ENCODE measurements at places on chromosomes 16 and 17.
A peak's percentile ranks its signal among the peaks of the same experiment; 100 is the strongest.

- DNase-seq, result peak; percentile 51
- no peak overlapping the region for H3K4me3 ChIP-seq
- no peaks in the 10 kb centered on the region for H3K27me3 ChIP-seq
- H3K27ac ChIP-seq, result peak overlapping the region; percentile 82
- H3K4me1 ChIP-seq, result peaks cover 76% of the 10 kb centered on the region
Observed at GRCh38 chr17:81429821-81430551, 34.7 kb downstream of the BAHCC1 start.

DNA sequence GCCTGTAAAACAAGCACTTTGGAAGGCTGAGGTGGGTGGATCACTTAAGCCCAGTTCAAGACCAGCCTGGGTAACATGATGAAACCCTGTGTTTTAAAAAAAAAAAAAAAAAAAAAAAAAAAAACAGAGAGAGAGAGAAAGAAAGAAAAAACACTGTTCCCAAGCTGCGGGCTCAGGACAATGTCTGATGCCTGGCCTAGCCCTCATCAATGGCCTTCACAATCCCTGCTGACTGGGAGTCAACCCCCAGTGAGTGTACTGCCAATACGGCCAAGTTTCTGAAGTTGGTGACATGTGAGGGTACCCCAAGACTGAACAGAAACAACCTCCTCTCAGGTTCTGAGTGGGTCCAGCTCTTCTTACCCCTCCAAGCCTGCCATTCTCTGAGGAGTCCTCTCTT, 116.5 kb downstream of the ZNF778 start:
- no peaks in the 10 kb centered on the region for H3K27me3 ChIP-seq
- DNase-seq, result no peak
- H3K4me1 ChIP-seq, result peaks cover 55% of the 10 kb centered on the region

- peaks cover 3% of the 10 kb centered on the region for H3K36me3 ChIP-seq
- DNase-seq, result no peak
Observed at GRCh38 chr16:50712560-50712898, 19.1 kb downstream of the NOD2 start.

DNA sequence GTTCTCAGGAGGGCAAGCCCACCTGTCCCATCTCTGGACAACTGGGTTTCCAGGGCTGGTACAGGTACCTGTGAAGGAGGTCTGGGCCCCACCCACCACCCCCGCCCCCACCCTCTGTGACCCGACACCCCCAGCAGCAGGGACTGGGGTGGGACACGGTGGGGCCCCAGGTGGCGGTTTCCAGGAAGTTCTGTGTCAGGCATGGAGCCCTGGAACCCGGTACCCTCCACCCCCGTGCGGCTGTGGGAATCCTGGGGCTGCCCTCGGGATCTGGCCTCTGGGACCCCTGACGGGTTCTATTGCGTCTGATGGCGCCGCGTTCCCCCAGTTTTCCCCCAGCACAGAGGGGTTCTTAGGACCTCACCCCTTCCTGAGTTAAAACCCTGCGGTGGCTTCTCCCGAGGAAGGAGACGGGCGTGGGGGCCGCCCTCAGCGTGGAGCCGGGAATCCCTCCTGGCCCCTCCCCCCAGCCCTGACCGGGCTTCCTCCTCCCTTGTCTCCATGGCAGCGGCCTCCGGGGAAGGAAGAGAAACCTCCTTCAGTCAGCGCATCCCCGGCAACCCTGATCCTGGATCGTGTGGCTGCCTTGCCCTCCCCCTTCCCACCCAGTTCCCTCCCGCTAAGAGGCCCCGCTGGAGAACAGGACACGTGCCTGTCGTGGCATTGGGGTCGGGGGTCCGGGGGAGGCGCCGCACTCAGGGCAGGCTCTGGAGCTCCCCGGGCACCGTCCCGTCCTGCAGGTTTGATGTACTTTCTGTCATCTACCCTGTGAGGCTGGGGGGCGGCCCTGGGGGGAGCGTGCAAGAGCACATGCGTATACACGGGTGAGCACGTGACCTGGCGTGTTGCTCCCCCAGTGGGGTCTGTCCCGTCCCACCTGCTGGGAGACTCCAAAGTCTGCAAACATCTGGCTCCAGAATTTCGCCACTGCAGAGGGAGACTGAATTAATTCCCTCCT, 30.3 kb downstream of the CACNA1H start:
- H3K27me3 ChIP-seq, result no peaks in the 10 kb centered on the region
- H3K4me1 ChIP-seq, result peaks cover 43% of the 10 kb centered on the region
- H3K36me3 ChIP-seq, result peaks cover 45% of the 10 kb centered on the region
- peak; percentile 69 for DNase-seq

DNA sequence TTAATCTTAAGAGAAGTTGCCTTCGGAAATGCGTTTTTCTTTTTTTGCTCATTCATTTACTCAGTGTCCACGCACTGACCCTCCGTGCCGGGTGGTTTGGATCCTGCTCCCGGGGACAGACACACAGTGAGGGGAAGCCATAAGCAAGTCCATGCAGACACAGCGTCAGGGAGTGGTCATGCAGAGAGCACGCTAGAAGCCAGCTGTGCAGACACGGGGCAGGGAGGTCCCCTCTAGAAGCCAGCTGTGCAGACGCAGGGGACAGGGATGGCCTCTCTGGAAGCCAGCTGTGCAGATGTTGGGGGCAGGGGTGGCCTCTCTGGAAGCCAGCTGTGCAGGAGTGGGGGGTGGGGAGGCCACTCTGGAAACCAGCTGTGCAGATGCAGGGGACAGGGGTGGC, 4.8 kb downstream of the GAA start:
- peak overlapping the region; percentile 16 for H3K27ac ChIP-seq
- no peak overlapping the region for H3K4me3 ChIP-seq
- DNase-seq, result no peak
- H3K4me1 ChIP-seq, result peaks cover 48% of the 10 kb centered on the region
- no peaks in the 10 kb centered on the region for H3K27me3 ChIP-seq

DNA sequence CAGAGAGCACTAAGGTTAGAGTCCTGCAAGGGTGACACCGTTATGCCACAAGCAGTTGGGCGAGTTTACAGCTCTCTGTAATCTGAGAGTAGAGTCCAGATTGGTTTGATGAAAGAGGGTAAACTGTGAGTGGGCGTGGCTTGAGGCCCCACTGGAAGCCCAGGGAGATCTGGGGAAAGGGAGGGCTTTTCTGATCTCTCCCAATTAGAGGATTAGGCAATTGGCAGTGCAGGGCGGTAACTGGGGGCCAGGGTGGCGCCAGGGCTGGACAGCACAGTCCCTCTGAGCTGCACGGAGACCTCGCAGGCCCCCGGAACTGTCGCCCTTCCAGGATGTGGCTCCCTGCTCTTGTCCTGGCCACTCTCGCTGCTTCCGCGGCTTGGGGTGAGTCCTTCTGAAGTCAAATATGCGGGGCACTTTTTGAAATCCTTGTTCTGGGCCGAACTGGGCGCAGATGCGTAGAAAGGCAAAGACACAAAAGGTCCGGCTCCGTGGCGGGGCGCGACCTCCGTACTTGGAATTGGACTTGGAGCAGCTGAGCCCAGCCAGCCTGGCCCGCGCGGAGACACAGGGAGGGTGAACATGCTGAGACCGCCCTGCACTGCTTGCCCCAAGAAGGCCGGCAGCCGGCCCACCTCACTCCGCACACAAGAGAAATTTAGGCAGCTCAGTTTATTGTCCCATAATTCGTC, 72.4 kb downstream of the CES1 start:
- DNase-seq, result no peak
- no peaks in the 10 kb centered on the region for H3K36me3 ChIP-seq
- peaks cover 7% of the 10 kb centered on the region for H3K4me1 ChIP-seq
- H3K4me3 ChIP-seq, result peak overlapping the region; percentile 19
- no peaks in the 10 kb centered on the region for H3K27me3 ChIP-seq

- H3K27ac ChIP-seq, result no peak overlapping the region
- H3K36me3 ChIP-seq, result no peaks in the 10 kb centered on the region
- peaks cover 4% of the 10 kb centered on the region for H3K27me3 ChIP-seq
- no peak for DNase-seq
Observed at GRCh38 chr16:9016824-9017223, 53.1 kb upstream of the USP7 start.

DNA sequence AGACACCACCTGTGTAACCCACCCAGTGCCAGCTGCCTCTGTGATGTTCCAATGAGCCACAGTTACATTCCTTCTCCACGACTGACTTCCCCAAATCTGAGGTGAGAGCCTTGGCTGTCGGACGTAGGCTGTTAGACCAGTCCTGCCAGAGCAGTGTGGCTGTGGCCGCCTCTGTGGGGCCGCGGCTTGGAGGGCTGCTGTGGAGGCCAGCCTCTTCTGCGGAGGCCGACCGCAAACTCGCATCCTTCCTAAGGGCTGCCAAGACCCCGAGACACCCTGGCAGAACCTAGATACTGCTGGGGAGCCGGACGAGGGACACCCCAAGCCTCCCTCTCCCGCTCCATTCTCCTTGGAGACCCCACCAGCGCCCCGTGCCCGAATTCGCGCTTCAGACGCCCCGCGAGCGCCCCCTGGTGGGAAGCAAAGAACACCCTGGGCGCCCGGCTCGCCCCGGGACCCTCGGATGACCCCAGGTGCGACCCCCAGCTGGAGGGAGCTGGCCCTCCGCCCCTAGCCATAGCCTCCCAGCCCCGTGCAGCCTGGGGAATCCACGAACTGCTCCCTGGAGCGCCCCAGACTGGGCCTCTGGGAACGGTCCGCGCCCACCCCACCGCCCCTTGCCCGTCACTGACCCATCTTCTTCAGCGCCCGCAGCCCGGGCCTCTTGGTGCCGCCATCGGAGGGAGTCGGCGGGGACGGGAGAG, 547 bp downstream of the PLCD3 start:
- DNase-seq, result peak; percentile 72
- H3K36me3 ChIP-seq, result peaks cover 24% of the 10 kb centered on the region
- H3K4me3 ChIP-seq, result peak overlapping the region; percentile 77
- H3K4me1 ChIP-seq, result peaks cover 67% of the 10 kb centered on the region
- peak overlapping the region; percentile 79 for H3K27ac ChIP-seq
- H3K27me3 ChIP-seq, result no peaks in the 10 kb centered on the region

GRCh38 chr17:32116937-32117336, 25.4 kb upstream of the RHOT1 start:
- no peak overlapping the region for H3K27ac ChIP-seq
- no peaks in the 10 kb centered on the region for H3K36me3 ChIP-seq
- no peak overlapping the region for H3K4me3 ChIP-seq
- no peak for DNase-seq
- no peaks in the 10 kb centered on the region for H3K27me3 ChIP-seq
- peaks cover 8% of the 10 kb centered on the region for H3K4me1 ChIP-seq

GRCh38 chr17:39352511-39352910, 48.9 kb downstream of the FBXL20 start:
- no peak for DNase-seq
- no peaks in the 10 kb centered on the region for H3K4me1 ChIP-seq
- no peaks in the 10 kb centered on the region for H3K36me3 ChIP-seq
- no peak overlapping the region for H3K4me3 ChIP-seq

- no peak overlapping the region for H3K27ac ChIP-seq
- H3K27me3 ChIP-seq, result no peaks in the 10 kb centered on the region
- DNase-seq, result no peak
- H3K4me1 ChIP-seq, result no peaks in the 10 kb centered on the region
- no peaks in the 10 kb centered on the region for H3K36me3 ChIP-seq
Observed at GRCh38 chr17:14739656-14740431, 439.0 kb downstream of the HS3ST3B1 start.

DNA sequence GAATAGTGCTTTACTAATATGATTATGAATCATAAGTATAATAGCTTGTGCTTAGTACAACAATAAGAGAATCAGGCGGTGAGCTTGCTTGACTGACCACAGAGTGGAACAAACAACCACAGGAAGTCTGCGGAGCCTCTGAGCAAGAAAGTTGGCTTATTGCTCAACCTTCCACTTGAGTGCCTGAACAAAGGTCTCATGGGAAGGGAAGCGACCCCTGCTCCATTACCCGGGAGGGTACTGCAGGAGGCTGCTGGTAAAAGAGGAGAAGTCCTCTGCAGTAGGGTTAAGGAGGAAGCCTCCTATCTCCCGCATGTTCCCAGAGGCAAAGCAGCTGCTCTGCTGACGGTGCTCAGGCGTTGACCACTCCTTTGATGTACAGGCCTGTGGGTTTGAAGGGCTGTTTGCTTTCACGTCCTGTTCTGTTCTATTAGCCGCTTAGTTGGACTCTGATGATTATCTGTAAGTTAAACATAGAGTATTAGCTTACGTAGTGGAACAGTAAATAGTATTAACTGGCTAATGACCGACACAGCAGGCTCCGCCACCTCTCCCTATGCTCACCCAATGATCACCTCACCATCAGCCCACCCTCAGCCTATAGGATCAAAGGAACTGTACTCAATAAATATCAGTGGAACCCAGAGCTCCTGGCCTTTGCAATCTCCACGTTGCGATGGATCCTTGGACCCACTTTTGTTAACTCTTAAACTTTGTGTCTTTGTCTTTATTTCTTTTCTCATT, 17.5 kb downstream of the ALOX15B start:
- H3K27me3 ChIP-seq, result peaks cover 41% of the 10 kb centered on the region
- H3K4me3 ChIP-seq, result no peak overlapping the region
- H3K4me1 ChIP-seq, result no peaks in the 10 kb centered on the region
- H3K36me3 ChIP-seq, result no peaks in the 10 kb centered on the region

DNA sequence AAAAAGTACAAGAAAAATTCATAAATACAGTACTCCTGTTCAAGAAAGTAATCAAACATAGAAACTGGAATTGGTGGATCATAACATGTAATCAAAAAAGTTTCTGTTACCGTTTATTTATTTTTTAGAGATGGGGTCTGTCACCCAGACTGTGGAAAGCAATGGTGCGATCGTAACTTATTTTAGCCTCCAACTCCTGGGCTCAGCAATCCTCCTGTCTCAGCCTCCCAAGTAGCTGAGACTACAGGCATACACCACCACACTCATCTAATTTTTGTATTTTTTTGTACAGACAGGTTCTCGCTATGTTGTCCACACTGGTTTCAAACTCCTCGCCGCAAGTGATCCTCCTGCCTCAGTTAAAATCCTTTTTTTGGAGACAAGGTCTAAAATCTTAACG, 22.5 kb downstream of the ARHGAP17 start:
- H3K4me1 ChIP-seq, result peaks cover 6% of the 10 kb centered on the region
- no peak overlapping the region for H3K4me3 ChIP-seq
- H3K36me3 ChIP-seq, result no peaks in the 10 kb centered on the region
- no peak for DNase-seq
- no peak overlapping the region for H3K27ac ChIP-seq

- peaks cover 94% of the 10 kb centered on the region for H3K36me3 ChIP-seq
- H3K4me1 ChIP-seq, result peaks cover 4% of the 10 kb centered on the region
- peak overlapping the region; percentile 53 for H3K27ac ChIP-seq
- H3K27me3 ChIP-seq, result no peaks in the 10 kb centered on the region
Observed at GRCh38 chr17:28684963-28685362, 23.0 kb downstream of the SUPT6H start.

Data from spinal cord (tissue), 10 donors.